Suppressor macrophage treated with lipopolysaccharide for 4 hours (primary cell): ENCODE measurements at places on chromosomes 11 and 22.
A peak's percentile ranks its signal among the peaks of the same experiment; 100 is the strongest.

- DNase-seq: no peak
Measured at GRCh38 chr11:72703267-72704008, 29.2 kb upstream of the PDE2A start.

DNA sequence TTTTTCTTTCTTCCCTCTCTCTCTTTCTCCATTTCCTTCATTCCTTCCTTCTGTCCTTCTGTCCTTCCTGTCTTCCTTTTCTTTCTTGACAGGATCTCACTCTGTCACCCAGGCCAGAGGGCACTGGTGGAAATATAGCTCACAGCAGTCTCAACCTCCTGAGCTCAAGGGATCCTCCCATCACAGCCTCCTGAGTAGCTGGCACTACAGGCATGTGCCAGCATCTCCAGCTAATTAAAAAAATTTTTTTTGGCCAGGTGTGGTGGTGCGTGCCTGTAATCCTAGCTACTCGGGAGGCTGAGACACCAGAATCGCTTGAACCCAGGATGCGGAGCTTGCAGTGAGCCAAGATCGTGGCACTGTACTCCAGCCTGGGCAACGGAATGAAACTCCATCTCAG is 4.8 kb upstream of the DUSP8 start:
- DNase-seq: no peak

- DNase-seq: peak; percentile 19
Measured at GRCh38 chr11:106091480-106092123, 14.1 kb downstream of the AASDHPPT start.

- no peak for DNase-seq
Measured at GRCh38 chr11:58498464-58498863, 9.4 kb downstream of the OR5B21 start.

DNA sequence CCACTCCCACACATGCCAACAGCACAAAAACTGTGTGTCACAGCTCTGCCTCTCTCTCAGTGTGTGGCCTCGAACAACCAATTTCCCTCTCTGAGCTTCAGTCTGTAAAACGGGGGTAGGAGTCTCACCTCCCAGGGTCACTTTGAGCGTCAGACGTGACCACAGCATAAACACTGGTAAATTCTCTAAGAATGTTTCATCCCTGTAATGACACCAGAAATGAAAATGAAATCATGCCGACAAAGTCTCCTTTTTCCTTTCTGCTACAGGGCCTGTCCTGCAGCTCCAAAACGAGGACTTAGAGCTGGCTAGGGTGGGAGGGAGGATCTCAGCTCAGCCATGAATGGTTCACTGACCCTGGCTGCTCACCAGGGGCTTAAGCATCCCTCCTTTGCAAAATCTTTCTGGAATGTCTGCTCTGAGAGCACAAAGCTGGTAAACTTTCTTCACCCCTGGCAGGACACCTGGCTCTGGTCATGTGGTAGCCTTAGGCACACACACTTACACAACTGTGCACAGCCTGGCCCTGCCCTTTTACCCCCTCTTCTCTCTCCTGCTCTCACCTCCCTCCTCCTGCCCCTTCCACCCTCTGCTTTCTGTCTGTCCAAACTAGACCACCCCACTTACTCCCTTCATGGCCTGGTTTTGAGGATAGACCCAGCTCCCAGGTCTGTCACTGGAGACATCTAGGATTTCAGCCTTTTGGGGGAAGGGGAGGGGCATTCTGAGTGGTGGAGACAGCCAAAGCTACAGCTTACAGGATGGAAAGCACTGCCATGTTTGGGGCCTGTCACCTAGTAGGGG is 12.3 kb upstream of the TSKU start:
- DNase-seq: no peak

GRCh38 chr11:118660681-118661424 is 18.6 kb downstream of the TREH start:
- DNase-seq: no peak

GRCh38 chr11:63670096-63670432 is 1.1 kb downstream of the ATL3 start:
- DNase-seq: no peak

GRCh38 chr22:25085930-25086901 is 113.4 kb upstream of the CRYBB3 start:
- DNase-seq: peak; percentile 7

GRCh38 chr22:49362211-49362839 is 465.3 kb downstream of the BRD1 start:
- DNase-seq: no peak

GRCh38 chr22:19872779-19873137 is 18.1 kb upstream of the GNB1L start:
- no peak for DNase-seq

- no peak for DNase-seq
Measured at GRCh38 chr22:19710020-19710768, 4.1 kb upstream of the SEPTIN5 start.

GRCh38 chr11:19430754-19431398 is 190.1 kb upstream of the E2F8 start:
- no peak for DNase-seq

DNA sequence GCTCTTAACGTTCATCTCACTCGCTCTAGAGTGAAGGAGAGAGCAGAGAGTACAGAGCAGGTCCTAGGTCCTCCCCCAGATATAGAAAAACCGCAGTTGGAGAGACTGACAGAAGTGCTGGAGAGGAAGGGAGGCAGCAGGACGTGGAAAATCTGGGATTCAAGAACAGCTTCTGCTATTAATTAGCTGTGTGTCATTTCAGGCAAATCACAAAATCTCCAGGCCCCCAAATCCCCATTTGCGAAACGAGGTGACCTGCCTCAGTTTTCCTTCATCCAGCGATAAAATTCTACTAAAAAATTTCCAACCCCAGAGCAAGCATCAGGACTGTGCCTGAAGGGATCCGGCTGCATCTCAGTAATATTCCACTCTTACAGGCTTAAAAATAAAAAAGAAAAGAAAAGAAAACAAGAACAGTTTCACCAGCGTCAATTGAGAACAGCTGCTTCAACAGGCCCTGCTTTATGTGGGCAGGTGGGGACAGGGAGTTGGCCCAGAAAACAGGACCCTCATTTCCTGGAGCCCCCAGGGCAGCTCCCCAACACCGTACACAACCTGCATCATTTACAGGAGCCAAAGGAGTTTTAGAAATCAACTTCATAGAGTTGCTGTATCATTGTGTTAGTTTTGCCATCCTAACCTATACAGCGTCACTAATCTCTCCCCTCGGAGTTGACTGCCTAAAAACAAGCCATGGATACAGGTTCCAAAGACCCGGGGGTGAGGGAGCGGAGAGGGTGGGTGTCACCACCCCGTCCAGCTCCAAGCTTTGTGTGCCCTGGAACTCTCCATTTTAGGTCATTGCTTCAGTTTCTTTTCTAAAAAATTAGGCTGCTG is 2.3 kb upstream of the MALAT1 start:
- DNase-seq: peak; percentile 19

DNA sequence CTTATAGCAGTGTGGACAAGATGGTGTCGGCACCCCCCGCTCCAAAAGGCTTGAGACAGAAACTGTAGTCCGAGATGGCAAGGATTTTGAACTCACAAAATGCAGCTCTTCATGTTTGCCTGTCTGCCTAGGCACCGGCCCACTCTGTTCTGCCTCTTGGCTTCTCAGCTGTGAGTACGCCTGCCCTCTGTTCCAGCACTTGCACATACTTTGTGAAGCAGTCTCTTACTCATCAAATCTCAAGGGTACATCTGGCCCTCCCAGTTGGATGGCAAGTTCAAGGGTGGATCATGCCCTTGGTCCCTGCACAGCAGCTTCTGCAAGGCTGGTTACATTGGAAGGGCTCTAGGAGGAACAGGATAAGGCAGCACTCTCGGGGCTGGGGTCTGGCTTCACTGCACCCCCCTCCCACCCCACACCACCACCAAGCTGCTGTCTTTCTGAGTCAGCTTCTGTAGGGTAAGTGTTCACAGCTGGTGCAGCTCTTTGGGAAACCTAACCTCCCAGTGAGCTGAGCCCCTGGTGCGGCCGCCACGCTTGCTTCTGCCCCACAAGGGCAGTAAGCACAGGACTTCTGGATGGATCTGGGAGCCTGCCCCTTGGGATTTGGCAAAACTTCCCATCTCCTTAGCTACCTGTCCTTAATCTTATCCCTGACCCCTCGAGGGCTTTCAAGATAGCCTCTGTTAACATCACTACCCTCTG is 37.2 kb downstream of the FAM83F start:
- DNase-seq: no peak

GRCh38 chr11:92131289-92131865 is 93.2 kb upstream of the FAT3 start:
- no peak for DNase-seq

GRCh38 chr11:3153291-3153861 is 11.7 kb downstream of the OSBPL5 start:
- DNase-seq: peak; percentile 79

DNA sequence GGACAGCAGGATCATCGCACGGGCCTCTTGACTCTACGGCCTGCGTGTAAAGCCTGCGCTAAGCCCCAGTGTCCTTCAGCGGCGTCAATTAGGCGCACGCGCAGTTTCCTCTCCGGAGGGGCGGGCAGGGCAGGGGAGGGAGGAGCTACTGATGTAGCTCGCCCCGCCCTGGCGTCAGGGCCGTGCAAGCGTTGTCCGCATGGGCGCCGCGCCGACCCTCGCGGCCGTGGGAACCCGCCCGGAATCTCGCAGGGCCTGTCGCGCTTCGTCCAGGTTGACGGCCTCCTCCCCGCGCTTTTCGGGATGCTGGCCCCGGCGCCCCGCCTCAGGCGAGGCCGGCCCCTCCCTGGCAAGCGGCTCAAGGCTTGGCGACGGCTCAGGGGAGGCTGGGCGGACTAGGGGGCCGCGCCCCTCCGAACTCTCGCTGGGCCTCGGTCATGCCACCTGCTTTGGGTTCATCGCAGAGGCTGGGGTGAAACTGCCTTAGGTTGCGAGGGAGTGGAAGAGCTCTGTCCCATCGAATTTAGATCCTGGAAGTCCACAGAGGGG is 61.1 kb downstream of the ST3GAL4 start:
- peak; percentile 87 for DNase-seq

GRCh38 chr11:46361283-46362155 is 14.3 kb downstream of the DGKZ start:
- DNase-seq: peak; percentile 90

DNA sequence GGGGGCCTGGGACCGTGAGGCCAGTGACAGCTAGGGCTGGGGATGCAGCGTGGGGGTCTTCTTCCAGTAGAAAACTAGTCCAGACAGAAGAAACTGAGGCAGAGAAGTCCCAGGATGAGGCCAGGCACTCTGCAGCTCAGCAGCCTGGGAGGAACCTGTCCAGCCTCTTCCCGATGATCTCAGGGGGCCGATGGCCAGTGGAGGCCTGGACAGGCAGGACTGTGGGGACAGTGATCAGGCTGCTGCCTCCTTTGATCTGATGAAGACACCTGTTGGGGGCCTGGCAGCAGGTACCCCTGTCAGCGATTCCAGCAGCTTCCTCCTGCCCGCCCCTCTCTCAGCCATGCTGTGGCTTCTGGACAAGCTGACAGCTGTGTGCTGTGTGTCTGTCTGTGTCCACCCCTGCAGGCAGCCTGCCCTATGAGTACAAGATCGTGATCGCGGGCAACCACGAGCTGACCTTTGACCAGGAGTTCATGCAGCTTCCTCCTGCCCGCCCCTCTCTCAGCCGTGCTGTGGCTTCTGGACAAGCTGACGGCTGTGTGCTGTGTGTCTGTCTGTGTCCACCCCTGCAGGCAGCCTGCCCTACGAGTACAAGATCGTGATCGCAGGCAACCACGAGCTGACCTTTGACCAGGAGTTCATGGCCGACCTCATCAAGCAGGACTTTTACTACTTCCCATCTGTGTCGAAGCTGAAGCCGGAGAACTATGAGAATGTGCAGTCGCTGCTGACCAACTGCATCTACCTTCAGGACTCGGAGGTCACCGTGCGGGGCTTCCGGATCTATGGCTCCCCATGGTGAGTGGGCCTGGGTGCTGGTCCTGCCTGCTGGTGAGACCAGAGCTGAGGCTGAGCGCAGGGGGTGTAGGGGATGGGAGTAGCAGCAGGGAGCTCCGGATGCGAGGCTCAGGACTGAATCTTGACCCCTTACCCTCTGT is 62.6 kb downstream of the MPPED1 start:
- DNase-seq: peak; percentile 14

GRCh38 chr22:20940904-20941385 is 23.7 kb downstream of the CRKL start:
- DNase-seq: no peak

GRCh38 chr22:37229012-37229804 is 14.9 kb downstream of the RAC2 start:
- DNase-seq: peak; percentile 35

- DNase-seq: no peak
Measured at GRCh38 chr11:130203766-130204702, 44.5 kb downstream of the ST14 start.

GRCh38 chr11:33690290-33691065 is 10.1 kb downstream of the C11orf91 start:
- DNase-seq: peak; percentile 67

DNA sequence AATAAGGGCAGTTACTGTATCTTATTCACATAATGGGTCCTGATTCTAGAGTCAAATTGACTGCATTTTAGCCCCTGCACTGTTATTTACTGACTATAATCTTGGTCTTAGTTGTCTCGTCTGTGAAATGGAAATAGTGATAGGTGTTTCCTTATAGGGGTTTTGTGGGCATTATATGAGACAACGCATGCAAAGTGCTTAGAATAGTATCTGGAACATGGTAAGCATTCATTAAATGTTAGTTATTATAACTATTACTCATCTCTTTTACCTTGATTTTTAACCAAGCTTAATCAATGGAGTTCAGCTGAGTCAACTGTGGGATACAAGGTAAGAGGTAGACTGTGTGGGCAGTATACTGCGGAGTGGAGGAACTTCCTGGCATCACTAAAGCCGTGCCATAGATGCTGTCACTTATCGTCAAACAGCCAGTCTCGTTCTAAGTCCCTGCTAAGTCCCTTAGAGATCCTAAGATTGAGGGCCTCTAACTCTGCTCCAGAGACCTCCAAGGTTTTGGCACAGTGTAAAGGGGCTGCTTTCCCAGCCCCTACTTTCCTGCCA is 2.6 kb upstream of the ZC3H12C start:
- DNase-seq: no peak

- DNase-seq: no peak
Measured at GRCh38 chr11:128187835-128188234, 399.5 kb downstream of the ETS1 start.

DNA sequence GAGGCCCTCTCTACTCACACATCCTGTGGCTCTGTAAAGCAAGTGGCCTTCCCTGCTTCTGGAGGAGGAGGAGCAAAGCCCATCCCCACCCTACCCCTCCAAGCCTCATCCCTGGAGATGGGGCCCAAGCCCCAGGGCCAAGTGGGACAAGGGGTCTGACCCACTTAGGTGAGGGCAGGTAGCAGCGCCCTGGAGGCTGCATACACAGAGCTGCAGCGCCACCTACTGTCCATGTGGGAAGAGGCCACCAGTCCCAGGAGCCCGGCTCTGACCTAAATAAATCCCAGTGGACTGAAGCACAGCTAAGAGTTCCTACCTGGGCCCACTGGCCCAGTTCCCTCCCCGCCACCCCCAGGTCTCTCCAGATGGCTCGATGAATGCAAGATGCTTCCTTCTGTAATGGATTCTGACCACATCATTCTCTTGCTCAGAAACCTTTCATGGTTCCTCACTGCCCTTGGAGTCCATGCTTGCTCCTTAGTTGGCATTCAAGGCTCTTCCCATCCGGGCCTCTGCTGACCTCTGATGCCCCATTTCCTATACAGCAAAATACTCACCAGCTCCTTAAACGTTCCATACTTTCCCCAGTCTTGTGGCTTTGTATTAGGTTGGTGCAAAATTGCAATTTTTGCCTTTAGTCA is 62.1 kb downstream of the THAP12 start:
- DNase-seq: peak; percentile 87
